ENCODE measurements at places on chromosomes 5 and 9.

GRCh38 chr9:68522131-68522530, 18.6 kb downstream of the TMEM252 start:
- DNase-seq = no peak

- no peak for DNase-seq
These were observed 60.0 kb upstream of the TUT7 start for GRCh38 chr9:86413971-86414880.

DNA sequence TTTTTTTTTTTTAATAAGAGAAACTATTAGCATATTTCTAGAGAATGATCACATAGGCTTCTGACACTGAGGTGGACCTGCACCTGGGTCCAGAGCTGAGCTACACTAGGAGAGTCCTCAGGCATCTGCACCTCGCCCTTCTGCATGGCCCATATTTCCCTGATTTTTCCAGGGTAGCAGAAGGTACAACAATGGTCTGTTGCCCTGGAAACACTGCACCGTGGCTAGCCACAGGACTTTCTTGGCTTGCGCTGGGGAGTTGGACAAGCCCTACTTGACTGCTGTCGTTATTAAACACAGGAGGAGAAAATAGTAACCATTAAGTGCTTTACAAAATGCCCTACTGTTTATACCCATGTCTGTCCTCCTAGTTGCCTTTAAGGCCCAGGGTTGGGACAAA, 615.7 kb upstream of the MEF2C start:
- DNase-seq = no peak

DNA sequence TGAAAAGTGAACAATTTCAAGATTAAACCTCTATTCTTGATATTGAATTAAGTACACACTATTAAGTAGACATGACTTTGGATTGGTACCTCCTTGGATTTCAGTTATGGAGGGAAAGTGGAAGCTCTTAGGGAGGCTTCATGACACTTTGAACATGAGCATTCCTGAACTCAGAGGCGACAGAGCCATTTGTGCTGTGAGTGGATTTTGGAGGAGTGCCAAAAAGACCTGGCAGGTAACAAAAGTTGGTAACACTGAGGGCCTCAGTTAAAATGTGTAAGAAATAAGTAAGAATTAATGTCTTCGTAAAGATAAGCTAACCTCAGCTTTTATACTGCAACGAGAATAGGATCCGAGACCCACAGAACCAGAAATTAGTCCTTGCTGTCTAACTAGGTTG, 356.7 kb downstream of the ARRDC3 start:
- no peak for DNase-seq

- no peak for DNase-seq
These were observed 224.3 kb downstream of the GRIA1 start for GRCh38 chr5:153714798-153715197.

- peak; percentile 8 for DNase-seq
These were observed 62.8 kb upstream of the TBC1D2 start for GRCh38 chr9:98318041-98318790.

GRCh38 chr9:12702160-12702758, 9.1 kb downstream of the TYRP1 start:
- DNase-seq = peak; percentile 55

- DNase-seq = no peak
These were observed 56.6 kb downstream of the KCNN2 start for GRCh38 chr5:114418176-114419066.

DNA sequence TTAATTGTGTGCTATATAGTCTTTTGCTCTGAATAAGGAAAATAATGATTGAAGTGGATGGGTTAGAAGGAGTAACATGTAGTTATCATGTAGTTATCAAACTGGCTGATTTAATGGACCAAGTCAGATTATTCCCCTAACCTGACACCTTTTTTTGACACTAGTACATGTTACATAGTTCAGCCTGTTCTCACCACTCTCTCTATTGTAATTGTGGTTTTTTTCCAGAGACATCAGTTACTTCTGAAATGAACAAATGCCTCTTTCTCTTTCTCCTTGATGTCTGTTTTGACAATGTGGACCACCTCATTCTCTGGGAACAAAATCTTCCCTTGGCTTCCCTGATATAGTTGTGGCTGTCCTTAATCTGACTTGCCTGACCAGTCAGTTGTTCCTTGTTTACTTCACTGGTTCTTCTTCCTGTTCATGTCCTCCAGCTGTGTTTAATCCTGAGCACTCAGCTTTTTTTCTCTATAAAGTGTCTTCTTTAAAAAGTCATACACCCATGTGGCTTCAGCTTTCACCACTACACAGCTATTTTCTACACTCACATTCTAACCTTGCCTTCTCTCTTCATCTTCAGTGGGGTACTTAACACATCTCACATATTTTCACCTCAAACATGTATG, 243.4 kb downstream of the ARRDC3 start:
- no peak for DNase-seq

- DNase-seq = peak; percentile 55
These were observed 11.9 kb downstream of the CNTFR start for GRCh38 chr9:34577400-34578240.

DNA sequence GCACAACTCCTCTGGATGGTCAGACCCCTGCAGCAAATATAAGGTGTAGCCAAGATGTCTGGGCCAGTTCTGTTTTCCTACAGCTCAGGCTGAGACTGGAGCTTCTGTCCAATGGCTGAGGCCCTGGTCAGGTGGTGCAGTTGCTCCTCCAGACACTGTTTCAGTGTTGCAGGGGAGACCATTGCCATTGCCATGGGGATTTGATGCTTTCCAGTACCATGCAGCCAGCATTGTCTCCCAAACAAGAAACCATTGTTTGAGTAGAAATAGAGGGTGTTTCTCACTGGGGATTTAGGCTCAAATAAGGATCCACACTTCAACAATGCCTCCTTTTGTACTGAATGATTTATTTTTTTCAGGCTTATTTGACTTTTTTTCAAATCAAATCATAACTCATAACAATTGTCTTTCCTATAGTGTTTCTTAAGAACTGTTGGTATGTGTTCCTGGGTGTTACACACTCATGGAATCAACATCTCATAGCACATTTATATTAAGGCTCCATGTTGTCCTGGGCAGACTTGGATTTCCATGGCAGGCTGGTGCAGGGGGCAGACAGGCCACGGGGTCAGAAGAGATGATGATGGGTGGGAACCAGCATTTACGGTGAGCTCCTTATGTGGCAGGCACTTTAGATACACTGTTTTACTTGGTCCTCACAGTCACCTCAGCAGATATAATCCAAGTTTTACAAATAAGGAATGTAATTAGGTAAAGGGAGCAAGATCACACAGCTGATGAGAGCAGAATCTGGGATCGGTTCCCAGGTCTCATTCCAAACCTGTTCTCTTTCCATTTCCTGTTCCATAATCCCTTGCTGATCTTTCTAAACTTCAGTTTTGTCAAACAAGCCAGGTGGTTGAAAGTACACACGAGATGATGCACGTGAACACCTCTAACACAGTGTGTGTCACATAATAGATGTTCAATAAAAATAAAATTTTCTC, 95.9 kb upstream of the GNAQ start:
- DNase-seq = no peak

DNA sequence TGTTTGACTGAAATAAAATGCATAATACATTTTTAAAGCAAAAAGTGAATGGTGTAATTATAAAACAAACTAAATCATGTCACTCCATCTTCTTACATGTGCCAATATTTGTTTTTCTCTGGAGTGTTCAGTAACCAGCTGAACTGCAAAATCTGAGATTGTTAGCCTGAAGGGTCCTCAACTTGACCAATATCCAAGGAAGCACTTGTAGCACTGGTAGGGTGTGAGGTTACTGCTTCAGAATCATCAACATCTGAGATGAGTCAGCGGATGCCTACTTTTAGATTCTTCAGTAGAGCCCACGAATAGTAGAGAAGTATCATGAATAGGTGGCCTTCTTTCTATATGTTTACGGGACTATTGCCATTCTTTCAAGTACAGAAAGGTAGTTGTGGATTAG, 226.7 kb downstream of the TLE4 start:
- no peak for DNase-seq

DNA sequence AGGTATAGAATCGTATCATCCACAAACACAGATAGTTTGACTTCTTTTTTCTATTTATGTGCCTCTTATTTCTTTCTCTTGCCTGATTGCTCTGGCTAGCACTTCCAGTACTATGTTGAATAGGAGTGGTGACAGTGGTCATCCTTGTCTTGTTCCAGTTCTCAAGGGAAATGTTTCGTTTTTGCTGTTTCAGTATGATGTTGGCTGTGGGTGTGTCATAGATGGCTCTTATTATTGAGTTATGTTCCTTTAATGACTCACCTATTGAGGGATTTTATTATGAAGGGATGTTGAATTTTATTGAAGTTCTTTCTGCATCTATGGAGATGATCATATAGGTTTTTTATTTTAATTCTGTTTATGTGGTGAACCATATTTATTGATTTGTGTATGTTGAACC, 70.3 kb downstream of the ENC1 start:
- no peak for DNase-seq

GRCh38 chr5:133675376-133676154, 63.2 kb upstream of the FSTL4 start:
- no peak for DNase-seq

DNA sequence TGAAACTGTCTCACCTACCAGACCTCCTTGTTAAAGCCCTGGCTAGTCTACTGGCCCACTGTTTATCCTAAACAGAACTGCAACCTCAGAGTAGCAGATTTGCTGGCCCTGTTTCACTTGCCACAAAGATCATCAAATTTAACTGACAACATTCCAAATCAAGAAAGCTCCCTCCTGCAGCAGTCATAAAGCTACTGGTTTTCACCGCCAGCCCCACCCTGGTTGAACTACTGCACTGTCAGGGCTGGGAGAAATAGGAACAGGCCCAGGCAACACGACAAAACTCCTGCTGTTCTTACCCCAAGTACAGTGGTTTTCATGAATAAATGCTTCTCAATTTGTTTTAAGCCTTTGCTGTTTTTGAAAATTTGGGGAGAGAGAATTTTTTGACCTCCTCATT, 63.0 kb downstream of the NR6A1 start:
- no peak for DNase-seq

GRCh38 chr5:177410575-177410974, 1.2 kb upstream of the F12 start:
- DNase-seq = no peak

DNA sequence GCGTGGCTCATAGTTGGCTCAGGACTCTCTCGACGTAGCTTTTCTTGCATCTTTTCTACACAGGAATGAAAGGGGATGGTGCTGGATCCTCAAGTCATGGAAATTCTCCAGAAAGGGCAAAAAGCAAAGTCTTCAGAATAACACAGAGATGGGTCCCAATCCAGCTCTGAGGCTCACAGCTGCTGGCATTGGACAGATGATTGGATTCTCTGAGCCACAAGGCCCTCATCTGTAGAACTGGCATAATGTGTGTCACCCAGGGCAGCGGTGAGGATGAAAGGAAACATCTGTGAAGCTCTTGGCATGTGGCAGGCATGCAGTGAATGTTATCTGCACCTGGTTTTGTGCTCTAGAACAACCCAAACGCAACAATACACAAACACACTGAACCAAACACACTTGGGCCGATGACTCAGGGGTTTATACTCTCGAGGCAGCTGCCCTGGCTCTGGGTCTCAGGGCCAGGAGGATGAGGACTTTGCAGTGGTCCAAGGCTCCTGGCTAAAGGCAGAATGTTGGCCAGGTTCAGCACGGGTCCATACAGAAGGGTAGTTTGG, 64.0 kb upstream of the UBTD2 start:
- no peak for DNase-seq

GRCh38 chr5:68467794-68468193, 252.2 kb downstream of the PIK3R1 start:
- DNase-seq = no peak

GRCh38 chr5:6110441-6111005, 267.8 kb downstream of the MED10 start:
- DNase-seq = no peak

GRCh38 chr9:116471093-116471906, 215.8 kb upstream of the TRIM32 start:
- DNase-seq = no peak

GRCh38 chr5:179250561-179251225, 94.6 kb downstream of the ADAMTS2 start:
- no peak for DNase-seq

DNA sequence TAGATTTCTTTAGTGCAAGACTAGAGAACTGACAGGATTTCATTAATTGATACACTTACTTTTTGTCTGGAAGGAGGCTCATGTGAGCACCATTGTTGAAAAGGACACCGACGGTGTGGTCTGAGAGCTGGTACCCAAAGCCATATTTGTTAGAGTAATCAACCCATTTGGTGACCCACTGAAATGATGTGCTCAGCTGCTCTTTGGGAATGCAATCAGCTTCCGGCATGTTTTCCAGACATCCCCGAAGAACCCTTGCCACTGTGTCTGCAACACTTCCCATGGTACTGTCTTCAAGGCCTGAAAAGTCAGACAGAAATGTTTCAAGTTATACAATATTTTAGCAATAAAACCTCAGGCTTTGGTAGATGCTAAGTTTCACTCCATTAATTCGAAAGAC, 4.4 kb downstream of the PLK2 start:
- no peak for DNase-seq

GRCh38 chr9:26597542-26598149, 295.0 kb downstream of the CAAP1 start:
- peak; percentile 82 for DNase-seq

- DNase-seq = no peak
These were observed 853 bp downstream of the DCP2 start for GRCh38 chr5:112977440-112977861.

DNA sequence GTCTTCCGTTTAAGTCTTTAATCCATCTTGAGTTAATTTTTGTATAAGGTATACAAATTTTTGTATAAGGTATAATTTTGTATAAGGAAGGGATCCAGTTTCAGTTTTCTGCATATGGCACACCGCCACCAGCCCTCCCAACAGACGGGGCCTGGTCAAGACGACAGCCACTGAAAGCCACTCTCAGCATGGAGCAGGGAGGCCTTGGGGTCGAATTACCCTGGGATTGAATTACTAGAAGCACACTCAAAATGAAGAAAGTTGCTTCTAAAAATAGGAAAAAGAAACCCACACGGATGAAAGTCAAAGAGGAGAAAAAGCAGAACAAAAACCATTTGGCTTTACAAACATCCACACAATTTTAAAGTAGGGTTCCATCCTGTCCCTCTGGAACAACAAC, 586.2 kb upstream of the ADAMTS16 start:
- peak; percentile 50 for DNase-seq

All from NCI-H524 (cell line).